ENCODE measurements at places on chromosomes 16 and 17.

DNA sequence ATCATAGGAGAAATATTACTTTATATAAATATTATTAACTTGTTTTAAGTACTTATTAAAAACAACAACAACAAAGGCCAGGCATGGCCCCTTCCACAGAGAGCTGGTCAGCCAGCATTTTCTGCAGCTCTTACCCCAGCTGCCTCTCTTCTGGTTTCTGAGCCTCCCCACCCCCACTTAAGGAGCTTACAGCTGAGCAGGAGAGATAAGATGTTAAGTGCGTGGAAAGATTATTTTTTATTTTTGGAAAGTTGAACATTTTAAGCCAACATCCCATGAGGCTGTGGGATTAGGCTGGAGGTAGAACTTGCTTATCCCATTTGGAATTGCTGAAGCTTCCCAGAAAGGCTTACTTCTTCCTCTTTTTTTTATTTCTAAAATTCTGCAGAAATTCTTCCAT is 401.2 kb downstream of the SEC14L1 start:
- no peak for DNase-seq

DNA sequence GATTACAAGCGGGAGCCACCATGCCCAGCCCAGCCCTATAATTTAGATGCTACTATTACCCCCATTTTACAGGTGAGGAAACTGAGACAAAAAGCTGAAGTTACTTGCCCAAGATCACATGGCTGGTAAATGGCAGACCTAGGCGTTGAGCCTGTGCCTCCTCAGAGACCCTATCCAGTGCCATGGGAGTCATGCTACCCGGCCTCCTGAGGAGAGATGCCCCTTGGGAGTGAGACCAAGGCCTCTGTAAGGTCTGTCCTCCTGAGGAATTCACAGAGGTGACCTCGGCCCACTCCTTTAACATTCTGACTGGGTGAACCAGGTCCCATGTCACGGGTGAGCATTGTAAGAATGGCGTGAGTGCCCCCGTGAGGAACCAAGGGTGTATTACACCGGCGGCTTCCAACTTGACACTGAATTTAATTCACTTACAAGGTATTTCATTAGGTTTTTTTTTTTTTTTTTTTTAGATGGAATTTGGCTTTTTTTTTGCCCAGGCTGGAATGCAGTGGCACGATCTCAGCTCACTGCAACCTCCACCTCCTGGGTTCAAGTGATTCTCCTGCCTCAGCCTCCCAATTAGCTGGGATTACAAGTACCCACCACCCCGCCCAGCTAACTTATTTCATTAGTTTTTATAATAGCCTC is 95.7 kb downstream of the ABCC6 start:
- peak; percentile 39 for DNase-seq

GRCh38 chr17:31499771-31500554 is 108.5 kb downstream of the RAB11FIP4 start:
- DNase-seq: no peak

- no peak for DNase-seq
These were observed 30.5 kb downstream of the CIBAR2 start for GRCh38 chr16:85081765-85082164.

- DNase-seq: no peak
These were observed 14.1 kb downstream of the MFSD11 start for GRCh38 chr17:76752006-76752405.

DNA sequence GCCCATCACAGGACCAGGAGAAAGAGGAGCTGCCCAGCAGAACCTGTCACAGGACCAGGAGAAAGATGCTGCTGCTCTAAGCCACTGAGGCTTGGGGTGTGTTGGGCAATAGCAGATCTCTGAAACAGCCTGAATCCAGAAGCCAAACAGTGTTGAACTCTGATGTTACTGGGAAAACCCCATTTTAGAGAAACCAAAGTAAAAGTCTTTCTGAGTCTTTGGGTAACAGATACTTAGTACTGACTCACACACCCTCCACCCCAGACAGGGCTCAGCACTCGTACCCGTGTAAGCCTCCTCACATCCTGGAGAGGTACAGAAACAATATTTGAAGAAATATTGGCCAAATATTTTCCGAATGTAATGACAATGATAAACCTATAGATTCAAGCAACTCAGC is 82.8 kb upstream of the GNG13 start:
- no peak for DNase-seq

DNA sequence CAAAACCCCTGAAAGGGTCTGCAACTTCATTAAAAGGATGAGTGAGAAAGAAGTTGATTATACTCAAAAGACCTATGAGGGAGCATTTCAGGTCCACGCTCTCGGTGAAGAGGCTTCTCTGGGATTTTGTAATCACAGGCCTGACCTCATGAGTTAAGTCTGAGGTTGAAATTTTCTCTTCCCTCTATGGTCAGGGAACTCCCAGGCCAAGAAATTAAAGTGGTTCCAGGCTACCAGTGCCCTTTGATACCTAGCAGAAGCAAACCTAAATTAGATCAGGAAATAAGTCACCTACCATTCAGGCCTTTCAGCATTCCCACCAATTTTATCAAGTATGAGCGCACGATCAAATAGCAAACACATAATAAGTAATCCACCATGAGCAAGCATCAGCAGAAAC is 27.9 kb downstream of the MBTD1 start:
- DNase-seq: no peak

DNA sequence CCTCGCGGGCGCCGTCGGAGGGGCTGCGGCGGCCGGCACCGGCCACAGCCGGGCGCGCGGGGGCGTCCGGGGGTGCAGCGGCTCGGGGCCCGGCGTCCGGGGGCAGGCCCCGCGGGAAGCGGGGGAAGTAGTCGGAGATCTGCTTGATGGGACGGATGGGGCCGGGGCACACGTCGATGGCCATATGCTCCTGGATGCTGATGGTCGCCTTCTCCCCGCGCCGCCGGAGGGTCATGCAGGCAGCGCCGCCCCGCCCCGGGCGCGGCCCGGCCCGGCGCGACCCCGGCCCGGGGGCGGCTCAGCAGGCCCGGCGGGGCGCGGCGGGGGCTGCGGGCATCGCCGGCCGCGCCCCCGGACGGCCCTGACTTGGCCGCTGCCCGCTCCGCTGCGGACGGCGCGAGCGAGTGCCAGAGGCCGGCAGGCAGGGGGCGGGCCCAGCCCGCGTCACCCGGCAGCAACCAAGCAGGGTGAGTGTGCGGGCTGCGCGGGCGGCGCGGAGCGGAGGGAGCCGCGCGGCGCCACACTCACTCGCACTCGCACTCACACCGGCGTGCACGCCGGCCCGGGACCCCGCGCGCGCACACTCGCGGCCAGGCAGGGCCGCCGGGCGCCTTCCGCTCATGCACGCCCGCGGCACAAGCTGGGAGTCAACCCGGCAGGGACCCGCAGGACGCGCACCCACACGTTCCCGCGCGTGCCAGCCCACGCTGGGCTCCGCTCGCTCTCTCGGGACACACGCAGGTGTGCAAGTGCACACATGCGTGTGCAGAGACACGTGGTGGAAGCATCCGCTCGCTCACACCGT is at the start of gene DOC2B:
Gene DOC2B, minus strand, starts transcription at position 406 of the 805 bp plus-strand sequence. Its CDS starts 171 bp downstream, at position 235.
- no peak for DNase-seq

- DNase-seq: no peak
These were observed 24.3 kb downstream of the ITGB3 start for GRCh38 chr17:47277921-47278320.

DNA sequence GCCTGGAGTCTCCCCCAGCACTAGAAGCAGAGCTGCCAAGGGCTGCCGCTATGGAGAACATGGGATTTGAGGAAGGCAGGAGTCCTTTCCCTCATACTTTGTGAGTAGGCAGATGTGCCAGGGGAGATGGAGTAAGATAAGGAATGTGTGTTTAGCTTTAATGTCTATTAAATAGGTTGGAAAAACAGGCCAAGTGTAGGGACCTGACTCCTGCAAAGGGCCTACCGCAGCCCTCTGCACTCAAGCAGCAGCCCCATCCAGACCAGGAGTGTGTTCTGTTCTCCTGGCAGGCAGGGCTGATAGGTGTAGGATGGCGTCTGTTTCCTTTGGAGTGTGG is 1.8 kb upstream of the MIF4GD start:
- DNase-seq: no peak

DNA sequence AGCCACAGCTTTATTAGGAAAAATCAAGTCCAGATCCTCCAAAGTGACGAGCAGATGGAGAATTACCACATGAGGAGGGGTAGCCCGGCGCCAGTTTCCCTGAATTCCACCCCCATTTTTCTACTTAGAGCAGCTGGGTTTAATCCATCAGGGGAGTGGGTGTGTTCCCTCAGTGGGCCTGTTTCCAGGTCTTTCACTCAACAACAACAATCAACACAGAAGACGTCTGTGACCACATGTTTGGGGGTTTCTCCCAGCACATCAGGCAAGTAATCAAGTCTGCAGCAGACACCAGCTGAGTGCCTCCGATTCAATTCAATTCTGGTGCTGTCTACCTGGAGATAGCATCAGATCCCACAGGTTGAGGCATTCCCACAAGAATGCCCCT is 6.8 kb downstream of the SLC6A2 start:
- no peak for DNase-seq

- DNase-seq: no peak
These were observed 742 bp upstream of the SLC9A5 start for GRCh38 chr16:67248073-67248400.

DNA sequence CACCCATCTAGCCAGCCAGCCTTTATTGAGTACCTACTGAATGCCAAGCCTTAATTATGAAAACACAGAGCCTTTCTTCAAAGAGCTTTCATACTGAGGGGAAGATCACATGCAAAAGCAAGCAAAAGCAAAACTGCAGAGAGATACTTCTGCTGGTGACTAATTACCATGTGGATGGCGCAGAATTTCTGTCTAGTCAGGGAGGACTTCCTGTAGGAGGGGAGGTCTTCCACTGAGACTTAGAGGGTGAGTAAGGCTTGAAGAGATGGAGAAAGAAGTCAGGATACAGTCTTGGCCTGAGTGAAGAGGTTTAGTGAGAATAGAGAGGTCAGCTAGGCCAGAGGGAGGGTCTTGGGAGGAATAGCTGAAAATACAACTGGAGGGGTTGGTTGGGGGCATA is 53.9 kb upstream of the CCL2 start:
- no peak for DNase-seq

DNA sequence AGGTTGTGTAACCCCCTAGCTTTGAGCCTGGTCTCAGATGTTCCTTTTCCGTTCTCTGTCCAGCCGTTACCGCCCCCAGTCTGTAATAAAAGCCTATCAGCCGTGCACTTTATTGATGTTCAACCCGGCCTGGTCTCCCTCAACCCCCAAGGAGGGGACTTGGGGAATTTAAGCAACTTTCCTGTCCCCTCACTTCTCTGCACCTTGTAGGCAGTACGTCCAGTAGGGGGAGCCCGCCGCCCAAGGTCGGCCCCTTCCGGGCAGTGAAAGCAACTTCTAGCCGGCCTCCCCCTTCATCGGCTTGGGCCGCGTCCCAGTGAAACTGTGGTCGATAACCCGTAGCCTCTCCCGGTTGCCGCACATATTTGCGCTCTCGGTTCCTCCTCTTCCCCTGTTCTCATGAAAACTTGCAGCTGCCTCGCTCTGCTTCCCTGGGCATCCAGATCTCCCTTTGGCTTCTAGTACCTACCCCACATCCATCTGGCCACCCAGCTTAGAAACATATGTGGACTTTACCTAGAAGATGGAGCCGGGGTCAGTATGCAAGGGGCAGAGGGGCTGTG is 7.9 kb downstream of the PNPO start:
- peak; percentile 56 for DNase-seq

- DNase-seq: no peak
These were observed 19.0 kb downstream of the CENPX start for GRCh38 chr17:82003411-82004381.

DNA sequence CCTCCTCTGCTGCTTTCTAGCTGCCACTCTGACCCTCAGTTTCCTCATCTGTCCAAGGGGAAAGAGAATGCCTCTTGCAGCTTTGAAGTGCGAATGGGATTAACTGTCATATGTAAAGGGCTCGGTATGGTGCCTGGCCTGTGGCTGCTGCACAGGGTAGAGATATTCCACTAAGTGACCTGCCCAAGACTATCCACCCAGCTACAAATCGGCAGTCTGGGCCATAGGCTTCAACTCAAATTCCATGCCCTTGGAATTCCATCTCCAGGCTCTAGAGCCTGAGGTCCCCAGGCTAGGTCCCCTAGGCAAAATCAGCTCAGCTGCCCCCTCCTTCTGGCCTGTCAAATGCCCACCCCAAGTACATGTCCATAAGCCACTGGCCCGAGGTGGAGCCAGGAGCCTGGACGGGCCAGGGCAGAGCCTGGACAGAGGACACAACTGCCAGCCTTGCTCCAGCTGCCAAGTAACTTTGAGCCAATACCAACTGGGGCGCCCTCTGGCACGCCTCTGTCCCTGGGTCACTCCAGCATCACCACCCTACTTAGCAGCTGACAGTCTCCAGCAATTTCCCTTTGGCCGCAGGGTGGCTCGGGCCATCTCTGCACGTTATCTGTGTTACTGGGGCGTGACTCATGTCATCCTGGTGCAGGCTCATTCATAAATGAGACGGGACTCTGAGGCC is 57.2 kb downstream of the SDK2 start:
- no peak for DNase-seq

DNA sequence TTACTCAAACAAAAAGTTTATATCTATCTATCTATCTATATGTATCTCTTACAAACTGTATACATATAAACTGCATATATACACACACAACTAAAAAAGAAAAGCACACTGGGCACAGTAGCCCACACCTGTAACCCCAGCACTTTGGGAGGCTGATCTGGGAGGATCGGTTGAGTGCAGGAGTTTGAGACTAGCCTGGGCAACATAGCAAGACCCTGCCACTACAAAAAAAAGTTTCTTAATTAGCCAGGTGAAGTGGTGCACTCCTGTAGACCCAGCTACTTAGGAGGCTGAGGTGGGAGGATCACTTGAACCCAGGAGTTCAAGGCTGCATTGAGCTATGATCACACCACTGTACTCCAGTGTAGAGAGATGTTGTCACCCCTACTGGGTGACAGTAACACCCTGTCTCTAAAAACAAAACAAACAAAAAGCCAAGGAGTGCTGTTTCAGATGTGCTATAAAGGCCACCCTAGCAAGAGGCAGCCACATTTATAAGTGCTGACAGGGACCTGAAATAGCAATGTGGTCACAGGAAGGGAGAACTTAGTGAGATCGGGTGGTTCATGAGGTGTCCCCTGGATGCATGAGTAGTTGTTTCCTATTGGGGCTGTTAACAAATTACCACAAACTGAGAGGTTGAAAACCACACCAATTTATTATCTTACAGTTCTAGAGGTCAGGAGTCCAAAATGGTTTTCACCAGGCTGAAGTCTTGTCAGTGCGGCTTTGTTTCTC is 4.8 kb downstream of the CD2BP2 start:
- no peak for DNase-seq

DNA sequence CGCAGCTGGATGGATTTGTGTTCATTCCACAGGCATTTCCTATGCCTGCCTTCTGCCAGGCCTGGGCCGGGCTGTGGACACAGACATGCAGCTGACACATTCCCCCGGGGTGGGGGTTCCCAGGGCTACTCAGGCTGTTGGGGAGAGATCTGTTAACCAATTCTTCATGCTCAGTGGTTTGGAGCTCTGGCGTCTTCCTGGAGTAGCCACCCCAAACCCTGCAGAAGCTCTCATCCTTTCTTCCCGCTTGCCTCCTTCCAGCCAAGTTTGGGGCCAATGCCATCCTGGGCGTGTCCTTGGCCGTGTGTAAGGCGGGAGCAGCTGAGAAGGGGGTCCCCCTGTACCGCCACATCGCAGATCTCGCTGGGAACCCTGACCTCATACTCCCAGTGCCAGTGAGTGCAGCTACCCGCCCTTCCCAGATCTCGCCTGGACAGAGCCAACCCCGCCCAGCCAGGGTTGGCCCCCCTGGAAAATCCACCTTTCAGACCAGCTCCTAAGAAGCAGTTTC is 2.6 kb downstream of the ENO3 start:
- DNase-seq: no peak

GRCh38 chr17:53740312-53740711 is 82.4 kb upstream of the KIF2B start:
- DNase-seq: no peak

Measured in stimulated activated CD8-positive, alpha-beta memory T cell treated with anti-CD3 and anti-CD28 coated beads, Interleukin-4, amount 100 ng/mL, for 1 hour (primary cell).